ENCODE measurements at places on chromosomes 4 and X.

DNA sequence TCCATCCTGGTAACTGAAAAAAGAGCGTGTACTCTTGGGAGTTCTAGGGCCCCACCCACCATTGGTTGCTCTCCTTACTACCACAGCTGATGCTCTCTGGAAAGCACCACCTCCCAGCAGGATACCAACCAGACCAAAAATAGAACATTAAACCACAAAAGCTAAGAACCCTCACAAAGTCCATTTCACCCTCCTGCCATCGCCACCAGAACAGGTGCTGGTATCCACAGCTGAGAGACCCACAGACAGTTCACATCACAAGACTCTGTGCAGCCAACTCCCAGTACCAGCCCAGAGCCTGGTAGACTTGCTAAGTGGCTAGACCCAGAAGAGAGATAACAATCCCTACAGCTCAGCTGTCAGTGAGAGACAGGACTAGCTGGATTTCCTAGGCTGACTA, 240.6 kb downstream of the PABPC4L start:
- no peak for DNase-seq

DNA sequence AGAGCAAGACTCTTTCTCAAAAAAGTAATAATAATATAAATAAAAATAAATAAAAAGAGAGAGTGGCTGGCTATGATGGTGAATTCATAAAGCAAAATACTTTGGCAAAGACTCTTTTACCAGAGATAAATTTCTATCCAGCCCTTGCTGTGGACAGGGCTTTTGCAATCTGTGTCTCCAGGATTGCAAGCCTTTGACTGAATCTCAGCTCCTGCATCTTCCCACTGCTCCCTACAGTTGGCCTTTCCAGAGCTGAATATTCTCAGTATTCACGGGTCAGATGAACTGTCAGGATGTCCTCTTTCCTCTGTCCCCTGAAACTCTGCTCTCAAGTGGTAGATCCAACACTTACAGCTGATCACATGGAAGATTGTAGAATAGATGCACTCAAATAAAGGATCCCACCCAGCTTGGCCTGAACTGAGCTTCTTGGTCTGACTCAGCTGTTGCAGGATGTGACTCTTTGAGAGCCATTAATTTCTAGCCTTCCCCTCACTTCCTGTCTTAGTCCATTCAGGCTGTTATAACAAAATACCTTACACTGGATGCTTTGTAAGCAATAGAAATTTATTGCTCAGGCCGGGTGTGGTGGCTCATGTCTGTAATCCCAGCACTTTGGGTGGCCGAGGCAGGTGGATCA, 123.4 kb upstream of the GUCY1A1 start:
- DNase-seq: no peak

DNA sequence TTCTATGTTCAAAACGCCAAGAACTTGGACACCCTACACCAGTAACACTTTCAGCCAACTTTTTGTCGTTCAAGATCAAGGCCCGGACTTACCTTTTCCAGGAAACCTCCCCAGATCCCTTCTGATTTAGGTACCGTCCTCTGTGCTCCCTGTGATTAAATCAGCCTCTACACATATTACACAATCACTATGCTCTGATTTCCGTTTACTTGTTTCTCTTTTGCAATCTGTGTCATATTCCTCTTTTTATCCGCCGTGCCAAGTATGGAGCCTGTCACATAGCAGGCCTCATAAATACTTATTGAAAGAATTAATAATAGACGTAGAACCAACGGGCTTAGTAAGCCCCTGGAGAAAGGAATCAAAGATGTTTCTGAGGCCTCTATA, 722 bp upstream of the TMEM33 start:
- no peak for DNase-seq

DNA sequence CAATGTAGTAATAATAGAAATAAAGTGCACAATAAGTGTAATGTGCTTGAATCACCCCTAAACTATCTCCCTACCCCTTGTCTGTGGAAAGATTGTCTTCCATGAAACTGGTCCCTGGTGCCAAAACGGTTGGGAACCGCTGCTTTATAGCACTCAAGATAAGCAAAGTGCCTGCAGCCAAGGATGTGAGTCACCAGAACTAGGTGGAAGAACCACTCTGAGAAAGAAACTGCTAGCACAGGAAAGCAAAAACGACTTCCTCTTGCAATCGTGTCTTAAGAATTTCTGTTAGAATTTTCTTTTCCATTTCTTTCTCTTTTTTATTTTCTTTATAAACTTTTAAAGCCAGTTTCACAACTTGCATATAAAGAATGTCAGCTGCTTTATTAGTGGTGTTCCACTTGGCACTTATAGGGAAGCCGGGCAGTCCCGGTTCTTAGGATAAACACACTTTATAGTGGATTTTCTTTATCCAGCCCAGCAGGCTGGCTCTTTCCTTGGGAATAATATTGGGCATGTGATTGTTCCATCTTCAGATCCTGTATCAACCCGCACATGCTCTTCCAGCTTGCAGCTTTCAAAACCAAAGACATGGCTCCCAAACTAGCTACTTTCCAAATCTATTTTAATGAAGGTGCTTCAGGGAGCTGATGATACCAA, 32.3 kb upstream of the CXCL8 start:
- no peak for DNase-seq

GRCh38 chrX:21158678-21159077, 215.5 kb upstream of the CNKSR2 start:
- DNase-seq: no peak

DNA sequence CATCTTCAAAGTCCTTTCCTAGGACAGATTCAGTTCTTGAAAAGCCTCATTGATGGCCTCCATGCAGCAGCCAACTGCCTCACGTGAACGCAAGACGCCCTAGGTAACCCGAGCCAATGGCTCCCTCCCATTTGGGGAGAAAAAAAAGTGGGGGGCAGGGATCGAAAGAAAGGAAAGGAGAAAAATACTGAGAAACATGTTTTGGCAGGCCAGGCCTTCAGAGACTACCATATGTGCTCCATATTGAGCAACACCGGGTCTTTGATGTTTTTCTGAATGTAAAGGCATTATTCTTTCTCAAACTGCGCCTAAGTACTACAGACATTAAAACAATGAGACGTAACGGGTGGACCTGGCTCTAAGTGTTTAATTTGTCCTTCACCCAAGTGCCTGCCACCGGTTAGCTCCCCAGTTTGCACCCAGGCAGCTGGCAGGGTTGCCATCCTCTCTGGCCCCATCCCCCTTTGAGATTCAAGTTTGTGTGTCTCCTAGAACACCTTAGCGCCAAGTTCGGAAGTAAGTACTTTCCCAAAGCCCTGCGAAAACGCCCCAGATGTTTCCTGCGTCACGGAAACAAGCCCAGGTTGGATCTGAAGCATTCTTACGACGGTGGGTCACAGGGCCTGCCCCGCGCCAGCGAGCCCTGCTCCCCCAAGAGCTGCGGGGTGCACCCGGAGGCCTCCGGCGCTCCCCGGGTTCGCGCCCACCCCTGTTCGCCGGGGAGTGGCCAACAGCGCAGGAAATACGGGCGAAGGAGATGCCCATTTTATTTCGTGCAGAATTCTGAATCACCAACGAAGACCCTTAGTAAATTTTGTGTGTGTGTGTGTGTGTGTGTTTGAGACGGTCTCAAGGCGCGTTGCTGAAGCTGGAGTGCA, 30.1 kb downstream of the HAND2 start:
- DNase-seq: no peak

- no peak for DNase-seq
These were observed 85.0 kb upstream of the MYOZ2 start for GRCh38 chr4:119050527-119051090.

- no peak for DNase-seq
These were observed 808 bp downstream of the PRDM5 start for GRCh38 chr4:120921456-120922380.

GRCh38 chr4:142551517-142552305, 294.4 kb downstream of the INPP4B start:
- no peak for DNase-seq

- DNase-seq: no peak
These were observed 145.7 kb downstream of the RAPGEF2 start for GRCh38 chr4:159248384-159249178.

GRCh38 chrX:66142351-66142750, 21.7 kb upstream of the HEPH start:
- no peak for DNase-seq

- DNase-seq: no peak
These were observed 15.1 kb upstream of the MAD2L1 start for GRCh38 chr4:120081726-120082125.

- DNase-seq: no peak
These were observed 342.7 kb upstream of the PABPC4L start for GRCh38 chr4:134544303-134544770.

DNA sequence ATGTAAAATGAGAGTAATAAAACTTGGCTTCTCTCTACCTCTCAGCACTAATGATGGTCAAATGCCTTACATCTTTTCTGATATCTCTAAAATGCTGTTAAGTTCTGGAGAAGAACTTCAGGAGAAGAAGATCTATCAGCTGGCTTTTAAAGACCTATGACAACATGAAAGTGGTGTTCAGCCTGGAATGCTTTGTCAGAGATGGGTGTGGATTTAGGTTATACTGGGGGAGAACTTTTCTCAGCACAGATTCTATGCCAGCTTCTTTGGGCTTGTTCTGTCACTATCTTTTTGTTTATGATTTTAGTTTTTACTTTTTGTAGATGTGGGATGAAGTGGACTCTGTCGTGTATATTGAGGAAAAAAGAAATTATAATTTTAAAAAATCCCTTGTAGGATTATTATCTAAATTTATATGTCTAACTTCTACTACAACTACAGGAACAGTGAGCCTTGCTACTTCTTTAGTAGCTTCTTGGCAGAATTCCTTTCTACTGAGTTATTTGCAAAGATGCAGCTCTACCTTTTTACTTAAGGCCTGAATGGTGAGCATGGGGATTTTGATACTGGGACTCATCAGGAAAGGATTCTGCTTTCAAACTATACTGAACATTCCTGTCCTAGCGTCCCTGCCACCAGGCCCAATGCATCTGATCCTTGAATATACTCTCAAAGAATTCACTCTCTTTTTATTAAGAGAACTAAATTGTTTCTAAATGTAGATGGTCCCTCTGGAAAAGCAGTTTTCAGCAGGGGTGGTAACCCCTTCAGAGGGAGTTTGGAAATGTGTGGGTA, 19.6 kb downstream of the CYP2U1 start:
- DNase-seq: no peak

DNA sequence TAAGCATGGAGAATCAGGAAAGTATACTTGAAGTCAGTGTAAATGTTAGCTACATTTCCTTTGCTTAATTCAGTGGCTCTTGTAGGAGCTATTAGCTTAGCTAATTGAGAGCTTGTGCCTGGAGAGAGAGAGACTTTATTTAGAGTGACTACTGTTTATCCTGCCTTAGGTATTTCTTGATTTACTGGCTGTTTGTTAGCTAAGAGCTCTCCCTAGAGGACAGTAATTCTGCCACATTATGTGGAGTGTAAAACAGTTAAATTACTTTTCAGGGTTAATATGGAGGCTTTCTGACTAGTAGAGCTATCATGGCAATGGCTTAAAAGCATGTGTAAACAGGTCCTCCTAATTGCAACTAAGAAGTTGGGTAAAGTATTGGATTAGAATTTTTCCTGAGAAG, 306.5 kb upstream of the TECRL start:
- no peak for DNase-seq

DNA sequence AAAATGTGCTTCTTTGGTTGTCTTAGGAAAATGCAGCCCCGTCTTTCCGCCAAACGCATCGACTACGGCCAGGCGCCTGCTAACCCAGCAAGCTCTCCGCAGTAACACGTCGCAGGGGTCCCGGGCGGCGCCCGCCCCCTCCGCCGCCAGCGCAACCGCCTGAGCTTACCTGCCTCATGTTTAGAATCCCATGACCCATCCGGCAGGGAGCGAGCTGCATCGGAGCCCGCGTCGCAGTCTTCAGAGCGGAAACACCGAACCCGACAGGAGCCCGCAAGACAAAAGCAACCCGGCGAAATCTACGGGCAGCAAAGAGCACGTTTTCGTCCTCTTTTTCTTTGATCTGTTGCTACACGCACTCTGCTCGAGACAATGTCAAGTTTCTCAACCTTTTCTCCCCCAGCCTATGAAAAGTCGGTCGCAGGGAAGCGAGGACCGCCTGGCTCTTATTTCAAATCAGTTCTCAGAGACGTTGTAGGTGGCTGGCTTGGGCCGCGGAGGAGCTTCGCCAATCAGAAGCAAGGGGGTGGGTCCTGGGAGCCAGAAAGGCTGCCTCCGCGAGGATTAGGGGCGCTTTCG, at the start of gene MID1:
TSS of gene MID1 (minus strand) at position 465 of the 579 bp plus-strand sequence. CDS start 53,038 bp downstream, outside the sequence.
- no peak for DNase-seq

GRCh38 chrX:46202733-46203514, 342.3 kb downstream of the ZNF674 start:
- DNase-seq: no peak

GRCh38 chrX:129576539-129576938, 36.5 kb downstream of the OCRL start:
- no peak for DNase-seq
